Activated naive CD8-positive, alpha-beta T cell treated with anti-CD3 and anti-CD28 coated beads, Interleukin-2, amount 10 ng/mL, durations not matched to agents 7 days and 5 days (primary cell): ENCODE measurements at places on chromosomes 1 and 21.

DNA sequence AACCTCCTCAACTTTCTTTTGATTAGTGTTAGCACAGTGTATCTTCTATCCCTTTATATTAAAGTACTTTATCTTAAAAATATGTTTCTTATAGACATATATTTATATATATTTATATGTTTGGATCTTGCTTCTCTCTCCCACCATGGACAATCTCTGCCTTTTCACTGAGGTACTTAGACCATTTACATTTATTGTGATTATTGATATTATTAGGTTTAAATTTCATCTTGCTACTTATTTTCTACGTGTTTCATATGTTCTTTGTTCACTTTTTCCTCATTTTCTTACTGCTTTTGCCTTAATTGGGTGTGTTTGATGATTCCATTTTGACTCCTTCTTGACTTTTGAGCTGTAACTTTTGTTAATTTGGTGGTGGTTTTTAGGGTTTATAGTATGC, 70.7 kb downstream of the POFUT2 start:
- DNase-seq = no peak

GRCh38 chr1:118254491-118255425, 69.7 kb upstream of the SPAG17 start:
- no peak for DNase-seq

- no peak for DNase-seq
Measured at GRCh38 chr21:15732290-15732995, 2.7 kb downstream of the USP25 start.

- no peak for DNase-seq
Measured at GRCh38 chr1:34272152-34272551, 95.4 kb downstream of the C1orf94 start.

GRCh38 chr1:62025154-62025553, 169.5 kb upstream of the L1TD1 start:
- DNase-seq = no peak

DNA sequence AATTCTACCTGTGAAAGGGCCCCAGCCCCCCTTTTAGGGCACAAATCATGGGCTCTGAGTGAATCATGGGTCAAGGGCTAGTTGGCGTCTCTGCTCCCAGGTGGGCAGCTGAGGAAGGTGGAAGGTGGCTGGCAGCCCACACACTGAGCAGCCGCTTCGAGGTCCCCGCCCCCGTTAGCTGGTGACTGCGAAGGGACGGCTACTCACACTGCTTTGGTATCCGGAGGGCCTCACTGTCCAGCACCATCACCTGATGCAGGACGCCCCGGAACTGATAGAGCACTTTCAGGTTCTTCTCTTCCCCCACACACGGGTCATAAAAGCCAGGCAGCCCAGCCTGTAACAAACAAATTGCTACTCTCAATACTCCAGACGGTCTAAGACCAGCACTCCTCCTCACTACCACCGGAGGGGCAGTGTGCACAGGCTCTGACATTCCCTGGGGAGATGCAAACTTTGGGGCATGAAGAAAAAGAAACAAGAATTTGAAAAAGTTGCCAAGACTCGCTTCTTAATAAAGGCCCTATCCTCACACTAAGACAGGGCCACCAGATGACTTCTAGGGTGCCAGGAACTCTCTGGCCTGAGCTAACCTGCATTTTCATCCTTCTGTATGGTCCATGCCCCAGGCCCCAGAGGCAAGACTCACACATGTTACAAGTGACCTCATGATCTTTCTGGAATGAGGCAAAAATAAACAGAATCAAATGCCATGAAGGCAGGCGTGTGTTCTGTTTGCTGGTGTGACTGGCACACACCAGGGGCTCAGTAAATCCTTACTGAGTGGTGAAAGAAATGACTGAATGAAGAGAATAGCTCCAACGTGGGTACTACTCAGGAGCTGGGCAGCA, 11.5 kb downstream of the THAP3 start:
- no peak for DNase-seq

DNA sequence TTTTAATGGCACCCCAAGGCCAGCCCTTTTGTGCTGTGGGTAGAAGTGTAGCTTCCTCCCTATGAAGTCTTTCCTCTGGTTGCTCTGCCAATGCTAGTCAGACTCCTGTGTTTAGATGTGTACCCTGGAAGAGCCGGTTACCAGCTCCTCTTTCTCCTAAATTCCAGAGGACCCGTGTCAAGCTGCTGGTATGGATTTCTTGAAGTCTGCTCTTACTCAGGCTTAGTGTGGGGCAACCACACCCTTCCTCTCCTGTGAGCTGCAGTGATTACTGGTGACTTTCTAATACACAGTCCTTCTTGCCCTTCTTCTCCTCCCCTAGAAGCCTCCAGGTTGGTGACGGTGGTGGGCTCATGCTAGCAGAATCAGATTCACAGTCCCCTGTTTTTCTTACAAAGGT, 74.1 kb upstream of the AKT3 start:
- no peak for DNase-seq

- no peak for DNase-seq
Measured at GRCh38 chr1:51100264-51100880, 1.7 kb upstream of the C1orf185 start.

- DNase-seq = no peak
Measured at GRCh38 chr1:39445573-39445972, 45.9 kb upstream of the BMP8A start.

DNA sequence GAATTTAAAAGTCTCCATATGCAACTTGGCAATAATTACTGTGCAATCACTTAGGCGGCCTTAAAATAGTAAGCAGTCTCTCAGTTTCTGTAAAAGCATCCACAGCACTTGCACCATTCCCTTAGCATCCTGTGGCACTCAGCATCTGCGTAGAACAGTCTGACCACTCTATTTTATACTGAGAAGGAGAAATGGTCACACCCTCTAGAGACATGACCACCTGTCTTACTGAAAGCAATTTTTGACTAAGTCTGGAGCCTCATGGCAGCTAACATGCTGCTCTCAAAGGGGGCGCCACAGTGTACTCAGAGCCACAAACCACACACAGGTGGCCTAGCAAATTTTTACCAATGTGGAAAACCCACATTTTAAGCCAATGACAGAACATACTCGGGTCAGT, 62.0 kb downstream of the KCNK1 start:
- DNase-seq = no peak

DNA sequence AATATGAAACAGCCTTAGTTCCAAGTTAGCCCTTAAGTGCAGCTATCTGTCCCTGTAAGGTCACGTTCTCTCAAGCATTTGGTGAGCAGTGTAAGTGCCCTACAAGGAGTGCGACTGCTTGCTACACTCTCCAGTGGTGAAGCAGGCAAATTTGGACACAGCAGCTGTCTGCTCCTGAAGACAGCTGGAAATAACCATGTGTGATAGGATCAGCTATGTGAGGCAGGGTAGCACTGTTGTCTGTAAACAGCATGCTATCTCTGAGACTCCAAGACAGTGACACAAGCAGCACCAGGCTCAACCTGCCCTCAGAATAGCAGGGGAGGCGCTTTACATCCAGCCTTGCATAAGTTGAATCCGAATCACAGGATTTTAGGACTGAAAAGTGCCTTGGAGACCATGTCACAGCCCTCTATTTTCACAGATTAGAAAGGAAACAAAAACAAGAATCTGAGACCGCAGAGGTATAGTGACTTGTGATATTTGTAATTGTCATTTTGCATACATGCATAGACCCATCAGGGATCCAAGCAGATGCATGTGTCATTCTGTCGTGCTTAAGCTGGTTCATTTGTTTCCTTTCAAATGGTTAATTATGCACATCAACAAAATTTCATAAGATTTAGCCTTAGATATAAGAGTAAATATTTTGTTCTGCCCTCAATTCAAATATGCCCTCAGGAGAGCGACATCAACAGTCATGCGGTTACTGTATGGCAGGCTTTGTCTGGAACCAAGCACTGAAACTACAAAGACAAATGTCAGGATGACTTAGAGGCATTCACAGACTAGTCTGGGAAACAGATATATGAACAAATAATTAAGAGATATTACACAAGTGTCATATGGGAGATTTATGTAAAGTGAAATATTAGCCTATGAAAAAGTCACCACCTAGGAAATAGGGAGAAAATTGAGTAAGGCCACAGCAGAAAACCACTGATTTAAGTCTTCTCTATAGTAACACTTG, 134.9 kb upstream of the NRIP1 start:
- no peak for DNase-seq

DNA sequence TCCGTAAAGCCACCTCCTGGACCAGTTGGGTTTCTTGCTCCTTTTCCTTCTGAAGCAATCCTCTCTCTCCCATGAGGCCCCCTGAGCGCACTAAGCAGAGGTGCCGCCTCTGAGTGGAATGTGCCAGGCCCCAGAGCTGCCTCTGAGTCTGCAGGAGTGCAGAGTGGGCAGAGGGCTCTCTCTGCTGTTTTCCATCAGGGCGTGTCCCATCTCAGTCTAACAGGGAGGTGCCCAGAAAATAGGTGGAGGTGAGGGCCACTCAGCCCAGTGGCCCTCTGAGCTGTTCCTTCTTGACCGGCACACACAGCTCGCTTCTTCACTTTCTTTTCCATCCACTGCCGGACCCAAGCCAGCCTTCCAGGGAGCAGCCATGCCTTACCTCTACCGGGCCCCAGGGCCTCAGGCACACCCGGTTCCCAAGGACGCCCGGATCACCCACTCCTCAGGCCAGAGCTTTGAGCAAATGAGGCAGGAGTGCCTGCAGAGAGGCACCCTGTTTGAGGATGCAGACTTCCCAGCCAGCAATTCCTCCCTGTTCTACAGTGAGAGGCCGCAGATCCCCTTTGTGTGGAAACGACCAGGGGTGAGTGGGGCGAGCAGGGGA, at the start of gene CAPN9:
Gene CAPN9, plus strand, starts transcription at position 262 of the 604 bp plus-strand sequence. Its CDS starts 109 bp downstream, at position 371.
- no peak for DNase-seq

DNA sequence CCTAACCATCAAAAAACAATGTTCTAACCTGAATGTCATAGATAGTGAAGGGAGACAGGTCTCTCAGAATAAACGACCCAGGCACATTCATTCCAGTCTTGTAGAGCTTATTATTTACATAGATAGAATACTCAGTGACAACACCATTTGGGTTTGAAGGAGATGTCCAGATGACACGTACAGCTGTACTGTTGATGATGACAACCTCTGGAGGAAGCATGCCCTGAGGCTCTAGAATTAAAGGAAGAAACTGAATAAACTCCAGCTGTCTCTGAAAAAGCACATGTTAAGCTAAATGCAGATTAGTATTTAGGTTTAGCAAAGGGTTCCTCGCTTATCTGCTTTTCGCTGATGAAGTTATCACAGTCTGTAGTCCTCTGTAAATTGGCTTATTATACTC, 277.2 kb downstream of the KCTD3 start:
- DNase-seq = no peak

DNA sequence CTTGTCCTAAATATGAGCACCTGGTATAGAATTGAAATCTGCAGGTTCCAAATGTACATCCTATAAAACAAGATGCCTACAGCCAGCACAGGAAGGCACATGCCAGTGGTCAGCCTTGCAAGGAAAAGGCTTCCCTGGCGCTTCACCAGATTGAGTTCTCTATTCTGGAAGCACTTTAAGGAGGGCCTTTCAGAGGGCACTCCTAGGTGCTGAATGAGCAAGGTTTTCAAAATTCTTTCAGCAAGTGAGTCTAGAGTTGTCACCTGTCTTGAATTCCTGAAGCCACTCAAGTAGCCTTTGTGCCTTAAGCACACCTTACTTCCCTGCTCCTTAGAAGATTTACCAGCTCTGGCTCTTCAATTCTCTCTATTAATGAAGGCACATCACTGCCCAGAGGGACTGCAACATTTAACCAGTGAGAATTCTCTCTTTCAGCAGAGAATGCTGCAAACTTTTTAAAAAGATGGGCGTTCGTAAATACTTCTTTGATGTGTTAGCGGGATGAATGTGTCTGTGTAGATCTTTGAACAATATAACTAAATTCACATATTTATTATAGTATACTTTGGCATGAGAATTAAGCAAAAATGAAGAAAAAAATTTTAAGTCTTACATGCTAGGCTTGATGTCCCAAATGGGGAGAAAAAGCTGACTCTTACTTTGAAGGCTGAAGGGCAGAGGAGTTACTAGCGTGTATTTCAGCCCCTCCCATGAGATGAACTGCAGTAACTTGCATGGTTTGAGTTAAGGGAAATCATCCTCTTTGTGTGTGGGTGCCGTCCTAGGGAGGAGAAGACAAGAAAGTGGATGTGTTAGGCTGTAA, 162.0 kb downstream of the NTPCR start:
- DNase-seq = no peak
